ENCODE measurements at places on chromosomes 16 and 17.

- DNase-seq: no peak
Measured at GRCh38 chr17:73835605-73836004, 191.4 kb upstream of the SDK2 start.

DNA sequence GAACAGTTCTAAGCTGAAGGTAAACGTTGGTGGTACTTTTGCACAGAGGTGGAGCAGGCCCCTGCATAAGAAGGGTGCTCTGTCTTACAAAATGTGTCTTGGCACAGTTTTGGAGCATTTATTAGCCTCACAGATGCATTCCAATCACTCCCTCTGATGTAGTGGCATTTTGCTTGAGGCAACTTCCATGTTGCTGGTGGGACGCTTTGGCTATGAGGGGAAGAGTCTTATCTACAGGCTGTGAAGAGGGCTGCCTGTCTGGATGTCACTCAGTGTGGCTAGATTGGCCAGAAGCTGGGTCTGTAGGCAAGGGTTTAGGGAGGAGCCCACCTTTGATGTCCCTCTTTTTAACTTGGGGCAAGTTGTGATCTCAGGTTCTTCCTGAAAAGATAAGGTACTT lies 2.6 kb upstream of the RARA start:
- no peak for DNase-seq

DNA sequence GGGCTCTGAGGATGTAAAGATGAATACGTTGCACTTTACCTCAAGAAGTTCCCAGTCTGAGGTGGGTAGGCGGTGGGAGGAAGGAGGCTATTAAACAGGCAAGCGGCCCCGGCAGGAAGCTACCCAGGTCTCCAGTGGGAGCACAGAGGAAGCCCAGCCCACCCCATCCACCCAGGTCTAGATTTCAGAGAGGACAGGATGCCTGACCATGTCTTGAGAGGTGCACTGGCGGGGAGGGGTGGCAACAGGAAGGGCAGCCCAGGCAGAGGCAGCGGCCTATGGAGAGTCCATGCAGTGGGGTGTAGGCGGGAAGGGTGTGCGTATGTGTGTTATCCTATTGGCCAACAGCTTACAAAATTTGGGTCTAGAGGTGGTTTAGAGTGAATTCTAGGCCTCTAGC lies 13.9 kb downstream of the SARM1 start:
- DNase-seq: no peak

DNA sequence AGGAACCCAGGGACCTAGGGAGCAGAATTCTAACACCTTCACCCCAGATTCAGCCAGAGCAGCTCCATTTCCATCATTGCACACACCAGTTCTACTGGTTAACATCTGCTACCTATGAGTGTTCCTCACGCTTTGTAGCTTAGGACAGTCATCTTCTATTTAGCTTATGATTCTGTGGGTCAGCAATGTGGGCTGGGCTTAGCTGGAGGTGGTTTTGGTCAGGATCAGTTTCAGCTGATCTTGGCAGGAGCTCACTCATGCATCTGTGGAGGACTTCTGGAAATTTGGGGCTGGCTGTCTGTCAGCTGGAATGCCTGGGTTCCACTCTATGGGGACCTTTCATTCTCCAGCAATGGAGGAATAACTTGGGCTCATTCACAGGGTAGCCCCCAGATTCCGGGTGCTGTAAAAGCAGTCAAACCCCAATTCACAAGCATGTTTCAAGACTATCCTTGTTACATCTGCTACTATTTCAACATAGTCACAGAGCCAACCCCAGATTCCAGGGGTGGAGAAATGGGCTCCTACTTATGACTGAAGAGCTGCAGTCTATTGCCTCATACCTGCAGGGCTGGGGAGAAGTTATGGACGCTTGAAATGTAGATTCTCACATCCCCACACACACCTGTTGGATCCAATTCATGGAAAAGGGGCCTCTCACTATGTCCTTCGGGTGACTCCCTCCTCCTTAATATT lies 3.4 kb upstream of the HP start:
- peak; percentile 69 for DNase-seq
